ENCODE measurements at places on chromosomes 3 and 15.

DNA sequence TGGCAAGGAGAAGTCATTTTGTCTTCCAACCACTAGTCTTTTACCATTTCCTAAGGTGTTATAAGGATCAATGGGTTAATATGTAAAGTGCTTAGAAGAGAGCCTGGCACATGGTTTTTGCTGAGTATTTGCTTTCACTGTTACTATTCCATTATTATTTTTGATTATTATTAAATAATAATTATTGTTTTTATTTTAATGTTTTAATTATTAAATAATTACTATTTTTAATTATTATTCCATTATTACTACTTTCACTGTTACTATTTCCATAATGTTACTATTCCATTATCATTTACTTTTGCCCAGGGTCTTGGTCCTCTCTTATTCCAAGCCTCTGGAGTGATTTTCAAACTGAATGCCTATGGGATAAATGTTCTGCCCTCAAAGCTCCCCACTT is 48.5 kb downstream of the FSTL1 start:
- no peak for DNase-seq

DNA sequence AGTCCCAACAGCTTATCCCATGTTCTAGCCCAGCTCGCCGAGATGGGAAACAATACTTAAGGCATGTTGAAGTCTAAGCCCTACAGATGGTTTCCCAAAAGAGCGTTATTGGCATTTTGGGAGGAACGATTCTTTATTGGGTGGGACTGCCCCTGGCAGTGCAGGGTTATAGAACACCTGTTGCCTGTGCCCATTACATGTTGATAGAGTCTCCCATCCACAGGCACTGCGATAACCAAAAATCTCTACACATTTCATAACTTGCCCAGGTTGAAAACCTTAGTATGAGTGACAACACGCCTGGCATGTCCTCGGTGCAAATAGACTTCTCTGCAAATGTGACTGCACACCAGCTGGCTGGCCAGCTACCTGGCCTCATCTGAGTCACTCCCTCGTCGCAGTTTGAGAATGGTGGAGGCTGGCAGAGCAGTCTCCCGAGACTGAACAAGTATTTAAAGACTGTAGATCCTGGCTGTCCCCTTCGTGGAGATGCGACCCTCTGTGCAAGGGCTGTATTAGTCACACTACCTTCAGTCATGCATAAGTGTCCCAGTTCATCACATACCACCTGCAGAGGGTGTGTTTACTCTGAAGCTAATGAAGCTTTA is 18.7 kb downstream of the ZNF80 start:
- DNase-seq = no peak

DNA sequence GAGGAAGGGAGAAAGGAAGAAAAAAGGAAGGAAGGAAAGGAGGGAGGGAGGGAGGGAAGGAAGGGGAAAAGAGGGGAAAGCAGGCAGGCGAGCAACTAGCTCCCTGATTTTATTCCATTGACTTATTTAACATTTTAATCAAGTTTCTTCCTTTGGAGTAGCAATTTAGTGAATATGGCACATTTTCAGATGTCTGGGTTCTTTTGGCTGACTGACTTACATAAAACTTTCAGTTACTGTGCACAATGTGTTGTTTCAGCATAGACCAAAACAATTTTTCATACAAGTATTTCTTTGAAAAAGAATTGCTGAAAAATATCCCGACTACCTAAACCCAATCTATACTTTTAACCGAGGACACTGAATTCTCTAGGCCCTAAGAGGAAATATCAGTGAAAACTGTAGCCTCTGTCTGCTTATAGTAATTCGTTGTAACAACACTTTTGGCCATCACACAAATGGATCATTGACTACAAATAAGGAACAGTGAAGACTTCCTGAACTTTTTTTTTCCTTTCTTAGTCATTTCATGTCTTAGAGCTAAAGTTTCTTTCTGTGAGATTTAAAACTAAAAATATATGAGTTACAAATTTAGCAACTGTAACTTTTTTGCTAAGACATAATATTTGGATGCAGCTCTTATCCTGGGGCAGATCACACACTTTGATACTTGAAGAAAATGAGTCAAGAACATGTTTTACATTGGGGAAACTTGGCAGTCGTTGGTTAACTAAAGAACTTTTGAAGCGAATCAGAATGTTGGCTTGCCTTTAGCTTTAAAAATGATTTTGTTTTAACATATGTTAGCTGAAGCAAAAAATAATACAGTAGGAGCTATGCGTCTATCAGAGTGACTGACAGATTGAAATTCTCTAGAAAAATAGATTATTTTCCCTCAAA is 79.6 kb downstream of the SOX2 start:
- DNase-seq = no peak

DNA sequence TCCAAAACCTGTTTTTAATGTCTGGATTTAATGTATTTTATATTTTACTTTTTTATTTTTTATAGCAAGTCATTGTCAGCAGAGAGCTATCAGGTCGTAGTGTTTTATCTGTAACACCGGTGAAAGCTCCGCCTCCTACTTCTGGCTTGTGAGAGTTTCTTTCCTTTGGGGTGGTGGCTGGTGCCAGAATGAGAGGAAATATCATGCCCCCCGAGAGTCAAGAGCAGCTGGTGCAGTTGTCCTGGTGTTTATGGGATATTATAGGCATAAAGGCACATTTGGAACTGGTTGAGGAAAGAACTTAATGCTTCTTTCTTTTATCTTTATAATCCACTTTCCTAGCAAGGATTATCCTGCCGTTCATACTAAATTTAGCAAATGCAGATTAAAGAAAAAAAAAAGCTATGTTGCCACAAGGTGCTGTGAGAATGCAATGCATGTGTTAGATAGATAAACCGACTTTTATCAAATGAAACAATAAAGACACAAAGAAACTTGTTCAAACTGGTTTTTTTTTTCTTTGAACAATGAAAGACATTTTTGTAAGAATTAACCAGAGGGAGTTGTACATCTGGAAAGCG is 260.1 kb upstream of the PLSCR5 start:
- DNase-seq = no peak

- DNase-seq = no peak
Measured at GRCh38 chr3:53590606-53591005, 96.2 kb downstream of the CACNA1D start.

DNA sequence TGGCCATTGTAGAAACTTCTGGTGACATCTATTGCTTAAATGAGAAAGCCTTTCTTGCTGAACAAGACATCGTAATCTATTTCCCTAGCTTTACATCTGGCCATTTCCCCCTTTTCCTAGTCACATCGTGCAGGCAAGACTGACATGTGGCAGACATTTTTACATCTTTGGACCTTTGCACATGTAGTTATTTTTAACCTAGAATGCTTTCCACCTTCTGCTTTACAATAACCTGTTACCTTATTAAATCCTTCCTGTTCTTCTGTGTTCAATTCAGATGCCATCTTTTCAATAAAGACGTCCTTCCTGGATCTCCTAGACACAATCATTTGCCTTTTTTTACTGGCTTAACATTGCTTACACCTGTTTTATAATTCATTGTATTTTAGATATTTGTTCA is 343.3 kb downstream of the DIPK2A start:
- no peak for DNase-seq

GRCh38 chr3:194399166-194399565 is at the start of gene GP5:
Gene GP5 (minus strand): TSS chr3:194399266. CDS start chr3:194398282, 984 bp downstream.
- no peak for DNase-seq

- no peak for DNase-seq
Measured at GRCh38 chr3:123092243-123092642, 25.4 kb downstream of the PDIA5 start.

DNA sequence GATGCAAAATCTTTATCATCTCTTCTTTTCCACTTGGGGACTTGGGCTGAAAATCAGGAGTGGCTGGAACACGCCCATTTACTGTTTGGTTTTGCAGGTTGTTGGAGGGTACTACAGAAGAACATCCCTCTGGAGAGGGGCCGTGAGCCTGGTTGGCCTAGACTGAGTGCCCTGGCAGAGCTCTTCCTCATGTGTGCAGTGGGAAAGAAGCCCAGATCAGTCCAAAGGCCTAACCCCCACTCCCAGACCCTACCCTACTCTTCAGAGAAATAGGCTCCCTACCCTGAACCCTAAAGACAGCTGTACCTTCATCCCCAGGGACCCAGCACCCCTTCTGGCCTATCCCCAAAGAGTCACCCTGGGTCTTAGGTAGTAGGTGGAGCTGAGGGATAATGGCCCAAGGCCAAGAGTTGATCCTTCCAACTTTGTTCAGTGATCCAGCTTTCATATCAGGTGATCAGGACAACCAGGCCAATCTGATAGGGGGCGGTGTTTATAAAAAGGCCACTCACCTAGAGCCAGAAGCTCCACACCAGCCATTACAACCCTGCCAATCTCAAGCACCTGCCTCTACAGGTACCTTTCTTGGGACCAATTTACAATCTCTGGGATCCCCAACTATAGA is at the start of gene CYP1A2:
Gene CYP1A2, plus strand, starts transcription at position 524 of the 625 bp plus-strand sequence. CDS start 894 bp downstream, outside the sequence.
- no peak for DNase-seq

GRCh38 chr3:30918761-30919160 is 24.3 kb upstream of the GADL1 start:
- no peak for DNase-seq

GRCh38 chr3:46959161-46959511 is 17.4 kb downstream of the CCDC12 start:
- DNase-seq = no peak

GRCh38 chr3:7144697-7145308 is 283.9 kb downstream of the GRM7 start:
- DNase-seq = no peak

- DNase-seq = no peak
Measured at GRCh38 chr15:44790215-44790614, 53.9 kb downstream of the TRIM69 start.

GRCh38 chr15:44011238-44011854 is 183.7 kb downstream of the FRMD5 start:
- no peak for DNase-seq

GRCh38 chr3:155442072-155442471 is 148.6 kb upstream of the STRIT1 start:
- no peak for DNase-seq

DNA sequence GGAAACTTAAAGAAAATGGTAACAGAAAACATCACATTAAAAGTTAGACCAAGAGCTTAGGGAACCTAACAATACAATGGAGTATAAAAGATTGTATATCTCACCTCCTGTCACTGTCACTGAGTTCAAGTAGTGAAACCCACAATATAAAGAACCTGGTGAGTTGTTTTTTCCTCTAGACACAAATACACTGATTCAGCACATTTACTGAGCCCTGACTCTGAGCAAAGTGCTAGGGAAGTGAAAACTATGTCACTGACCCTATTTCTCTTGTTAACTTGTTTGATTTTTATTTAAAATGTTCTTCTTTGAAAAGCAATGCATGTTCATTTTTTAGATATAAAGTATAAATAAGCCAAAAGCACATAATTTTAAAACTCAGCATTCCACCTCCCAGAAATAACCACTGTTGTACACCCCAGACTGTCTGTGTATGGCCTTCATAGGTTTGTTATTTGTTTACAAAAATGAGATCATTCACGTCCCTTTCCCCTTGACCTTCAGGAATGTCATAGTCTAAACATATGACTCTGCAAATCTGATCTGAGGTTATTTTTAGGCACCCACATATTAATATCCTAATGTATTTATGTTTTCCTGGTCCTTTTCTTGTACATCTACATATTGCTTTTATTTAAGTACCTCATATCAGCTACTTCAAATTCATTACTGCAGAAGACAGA is 69.2 kb upstream of the CSTA start:
- no peak for DNase-seq

- DNase-seq = no peak
Measured at GRCh38 chr3:73234354-73235014, 173.0 kb downstream of the EBLN2 start.

DNA sequence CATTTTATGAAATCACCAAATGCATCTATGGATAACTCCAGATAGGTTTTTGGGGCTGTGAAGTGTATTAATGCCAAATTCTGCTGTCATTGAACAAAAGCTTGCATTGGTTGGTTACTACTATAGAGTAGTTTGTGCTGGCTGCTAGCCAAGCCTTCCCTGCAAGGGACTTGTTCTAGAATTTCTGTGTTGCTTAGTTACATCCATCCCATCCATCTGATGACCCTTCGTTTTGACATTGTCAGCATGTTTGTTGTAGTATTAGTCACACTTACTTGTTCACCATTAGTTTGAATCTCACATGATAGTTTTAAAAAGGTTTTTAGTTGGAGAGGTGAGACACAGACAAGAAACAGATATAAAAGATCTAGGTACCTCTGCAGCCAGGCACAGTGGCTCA is 7.0 kb upstream of the NIPA2 start:
- no peak for DNase-seq

- DNase-seq = no peak
Measured at GRCh38 chr3:55567615-55568014, 80.5 kb upstream of the WNT5A start.

DNA sequence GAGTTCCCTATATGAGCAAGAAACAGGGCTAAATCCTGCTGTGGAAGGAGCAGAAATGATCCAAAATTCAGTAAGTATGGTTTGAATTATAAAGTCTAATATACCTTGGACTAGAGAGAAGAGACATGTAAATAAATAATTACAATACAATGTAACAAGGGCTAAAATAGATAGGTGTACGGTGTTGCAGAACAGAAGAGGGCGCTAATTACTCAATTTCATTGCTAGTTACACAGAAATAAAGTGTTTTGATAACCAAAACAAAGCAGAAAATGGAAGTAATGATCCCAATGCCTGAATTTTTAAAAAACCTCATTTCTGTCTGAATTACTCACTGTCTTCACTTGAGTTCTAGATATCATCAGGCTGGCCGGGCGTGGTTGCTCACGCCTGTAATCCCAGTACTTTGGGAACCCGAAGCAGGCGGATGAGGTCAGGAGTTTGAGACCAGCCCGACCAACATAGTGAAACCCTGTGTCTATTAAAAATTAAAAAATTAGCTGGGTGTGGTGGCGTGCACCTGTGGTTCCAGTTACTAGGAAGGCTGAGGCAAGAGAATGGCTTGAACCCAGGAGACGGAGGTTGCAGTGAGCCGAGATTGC is 8.3 kb upstream of the PLCH1 start:
- DNase-seq = no peak

- no peak for DNase-seq
Measured at GRCh38 chr3:153901152-153901551, 220.0 kb upstream of the ARHGEF26 start.

- no peak for DNase-seq
Measured at GRCh38 chr3:100195375-100195774, 65.4 kb upstream of the TBC1D23 start.

DNA sequence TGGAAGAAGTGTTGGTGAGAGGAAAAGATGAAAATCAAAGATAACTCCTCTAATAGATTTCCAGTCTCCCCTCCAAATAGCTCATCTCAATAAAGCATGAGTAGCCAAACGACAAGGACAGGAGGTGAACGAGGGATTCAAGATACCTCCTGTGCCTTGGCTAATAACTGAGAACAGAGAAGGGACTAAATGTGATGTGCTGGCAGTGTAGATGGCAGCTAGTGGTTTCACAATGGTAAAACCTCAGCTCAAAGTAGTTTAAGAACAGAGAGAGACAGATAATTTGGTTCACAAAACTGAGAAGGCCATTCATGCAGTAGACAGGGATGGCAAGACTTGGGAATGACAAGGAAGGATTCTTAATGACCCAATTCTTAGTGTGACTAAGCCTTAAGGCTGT is 292.6 kb downstream of the EFHB start:
- DNase-seq = no peak

GRCh38 chr15:64665179-64665578 is 110.2 kb downstream of the RBPMS2 start:
- no peak for DNase-seq

- DNase-seq = no peak
Measured at GRCh38 chr15:49225572-49226281, 55.7 kb downstream of the GALK2 start.

Measured in activated T-helper 1 cell treated with Interleukin-2 at 50 U/mL for 16 hours (primary cell).